Left forelimb (tissue), 1 donor: ENCODE measurements at places on chromosomes 6 and 20.

- no peak for DNase-seq
Observed at GRCh38 chr20:38321959-38322598, 18.1 kb downstream of the BPI start.

DNA sequence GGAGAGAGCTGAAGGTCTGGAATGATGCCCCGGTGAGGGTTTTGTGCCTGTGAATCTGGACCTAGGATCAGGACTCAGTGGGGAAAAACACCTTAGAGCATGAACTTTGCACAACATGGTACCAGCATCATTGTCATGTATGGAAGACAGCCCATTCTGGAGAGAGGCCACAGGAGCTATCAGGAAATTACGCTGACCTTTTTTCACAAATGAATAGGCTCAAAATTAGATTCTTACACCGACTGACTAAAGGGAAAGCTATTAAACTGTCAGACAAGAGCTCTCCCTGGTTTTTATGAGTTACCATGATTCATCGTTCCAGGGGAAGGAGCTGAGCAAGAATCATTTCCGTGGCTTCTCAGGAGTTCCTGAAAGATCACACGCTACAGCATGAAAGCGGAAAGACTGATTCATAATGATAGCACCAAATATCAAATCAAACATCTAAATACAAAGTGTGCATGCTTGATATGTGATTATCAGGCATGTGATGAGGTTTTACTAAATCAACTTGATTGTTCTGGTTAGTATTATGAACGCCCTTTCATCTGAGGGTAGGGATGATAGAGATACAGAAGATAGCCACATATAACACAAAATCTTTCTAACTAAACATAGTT is 224.9 kb upstream of the SMLR1 start:
- DNase-seq = no peak

DNA sequence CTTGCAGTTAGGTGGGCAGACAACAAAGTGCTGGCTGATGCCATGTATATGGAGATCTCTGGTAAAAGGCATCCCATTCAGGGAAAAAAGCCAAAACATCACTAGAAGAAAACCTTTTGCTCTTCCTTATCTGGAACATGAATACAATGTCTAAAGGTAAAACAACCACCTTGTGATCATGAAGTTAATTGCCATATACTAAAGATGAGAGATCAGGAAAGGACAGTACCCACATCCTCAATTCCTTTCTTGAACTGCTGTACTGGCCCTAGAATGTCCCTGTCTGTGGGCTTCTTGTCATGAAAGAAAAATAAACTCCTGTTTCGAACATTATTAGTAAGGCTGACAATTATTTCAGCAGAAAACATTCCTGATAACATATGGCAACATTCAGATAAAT is 19.3 kb downstream of the DEK start:
- no peak for DNase-seq

DNA sequence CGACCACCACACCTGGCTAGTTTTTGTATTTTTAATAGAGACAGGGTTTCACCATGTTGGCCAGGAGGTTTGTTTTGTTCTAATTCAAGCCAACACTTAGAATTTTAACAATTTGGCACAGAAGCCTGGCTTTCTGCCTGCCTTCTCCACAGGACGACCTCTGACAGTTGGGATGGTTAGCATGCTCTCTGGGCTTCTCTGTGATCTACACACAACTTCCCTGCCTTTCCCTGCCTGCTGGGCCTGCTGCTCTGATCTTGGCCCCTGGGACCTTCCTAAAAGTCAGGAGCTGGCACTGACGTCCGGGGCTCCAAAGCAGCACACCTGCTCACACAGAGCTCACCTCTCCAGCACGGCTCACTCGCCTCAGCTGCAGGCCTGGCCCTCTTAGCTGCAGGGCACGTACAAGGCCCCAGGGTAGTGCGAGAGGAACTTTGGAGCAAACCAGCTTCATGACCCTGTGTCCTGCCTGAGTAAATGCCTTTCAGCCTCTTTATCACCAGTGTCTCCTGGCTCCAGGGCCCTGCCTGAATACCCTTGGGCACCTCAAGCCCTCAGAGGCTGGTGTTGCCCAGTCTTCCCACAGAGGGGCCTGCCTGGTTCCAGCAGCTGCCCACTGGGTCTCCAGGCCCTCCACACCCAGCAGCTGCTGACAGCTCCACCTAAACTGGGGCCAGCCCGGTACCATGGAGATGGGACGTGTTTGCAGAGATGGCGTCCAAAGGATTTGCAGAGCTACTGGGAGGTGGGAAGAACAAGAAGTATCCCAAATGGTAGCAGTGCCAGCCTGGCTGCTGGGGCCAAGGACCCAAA is 96.0 kb downstream of the PSMB1 start:
- no peak for DNase-seq

GRCh38 chr6:51675020-51675921 is 412.1 kb downstream of the PKHD1 start:
- no peak for DNase-seq

DNA sequence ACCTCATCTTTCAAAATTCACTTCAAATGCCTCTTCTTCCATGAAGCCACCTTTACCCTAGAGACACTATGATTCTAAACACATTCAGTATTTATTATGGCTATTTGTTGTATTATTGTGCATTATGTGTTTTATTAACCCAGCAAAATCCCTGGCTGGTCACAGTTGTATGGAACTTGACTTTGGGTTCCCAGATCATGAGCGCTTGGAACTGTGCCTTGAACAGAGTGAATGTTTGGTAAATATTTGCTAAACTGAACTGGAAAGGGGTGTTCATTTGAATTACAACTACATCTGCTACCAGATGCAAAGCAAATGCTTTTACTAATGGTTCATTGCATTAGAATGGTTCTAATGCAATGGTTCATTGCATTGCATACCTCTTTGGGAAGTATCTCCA is 259.8 kb downstream of the PKHD1 start:
- DNase-seq = no peak

GRCh38 chr6:167993831-167994230 is 3.6 kb upstream of the KIF25 start:
- no peak for DNase-seq

- no peak for DNase-seq
Observed at GRCh38 chr6:93403390-93403789, 16.0 kb downstream of the EPHA7 start.
